IMR-90 (cell line): ENCODE measurements at places on chromosomes 6 and 20.
A peak's percentile ranks its signal among the peaks of the same experiment; 100 is the strongest.

- no peak overlapping the region for H3K4me3 ChIP-seq
- no peaks in the 10 kb centered on the region for H3K27me3 ChIP-seq
- H3K36me3 ChIP-seq, result no peaks in the 10 kb centered on the region
- no peak for DNase-seq
- H3K4me1 ChIP-seq, result no peaks in the 10 kb centered on the region
Measured at GRCh38 chr6:21426841-21427490, 166.6 kb upstream of the SOX4 start.

DNA sequence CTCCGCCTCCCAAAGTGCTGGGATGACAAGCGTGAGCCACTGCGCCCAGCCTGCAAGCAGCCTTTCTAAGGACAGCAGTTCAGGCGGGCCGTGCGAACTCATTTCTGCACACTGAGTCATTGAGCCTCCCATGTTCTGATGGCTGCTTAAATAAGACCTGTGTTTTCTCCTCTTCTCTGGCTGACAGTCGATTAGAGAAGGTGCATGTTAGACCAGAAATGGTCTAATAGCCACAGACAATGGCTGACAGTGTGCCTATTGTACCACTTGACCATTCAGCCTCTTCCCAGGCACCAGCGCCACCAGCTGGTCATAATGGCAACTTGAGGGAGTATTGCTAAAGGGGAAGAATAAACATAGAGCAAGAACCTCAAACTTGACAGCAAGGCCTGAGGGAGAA is 6.2 kb downstream of the CST11 start:
- H3K4me3 ChIP-seq, result no peak overlapping the region
- DNase-seq, result peak; percentile 21
- H3K27ac ChIP-seq, result no peak overlapping the region
- H3K27me3 ChIP-seq, result peaks cover 2% of the 10 kb centered on the region; the same call in 1 of the 2 replicates
- H3K36me3 ChIP-seq, result no peaks in the 10 kb centered on the region

GRCh38 chr6:106517706-106518105 is 111.6 kb downstream of the RTN4IP1 start:
- H3K27me3 ChIP-seq, result no peaks in the 10 kb centered on the region
- no peak overlapping the region for H3K4me3 ChIP-seq
- no peak for DNase-seq
- H3K4me1 ChIP-seq, result peaks cover 9% of the 10 kb centered on the region
- H3K36me3 ChIP-seq, result no peaks in the 10 kb centered on the region

GRCh38 chr20:3755814-3756480 is 11.6 kb downstream of the ADISSP start:
- no peaks in the 10 kb centered on the region for H3K27me3 ChIP-seq
- H3K4me3 ChIP-seq, result no peak overlapping the region
- peaks cover 10% of the 10 kb centered on the region for H3K36me3 ChIP-seq
- H3K27ac ChIP-seq, result no peak overlapping the region

GRCh38 chr6:128239146-128239545 is 281.3 kb downstream of the PTPRK start:
- H3K36me3 ChIP-seq, result peaks cover 6% of the 10 kb centered on the region
- no peak overlapping the region for H3K27ac ChIP-seq
- H3K4me3 ChIP-seq, result no peak overlapping the region
- DNase-seq, result no peak
- peaks cover 3% of the 10 kb centered on the region; the same call in 1 of the 2 replicates for H3K4me1 ChIP-seq

- no peak overlapping the region for H3K27ac ChIP-seq
- no peaks in the 10 kb centered on the region for H3K36me3 ChIP-seq
- H3K4me3 ChIP-seq, result no peak overlapping the region
- DNase-seq, result no peak
- H3K4me1 ChIP-seq, result no peaks in the 10 kb centered on the region
Measured at GRCh38 chr20:20608041-20608440, 104.4 kb downstream of the RALGAPA2 start.

- H3K36me3 ChIP-seq, result peaks cover 23% of the 10 kb centered on the region
- no peaks in the 10 kb centered on the region for H3K27me3 ChIP-seq
- H3K4me1 ChIP-seq, result peaks cover 5% of the 10 kb centered on the region; the same call in 1 of the 2 replicates
- DNase-seq, result peak; percentile 17
Measured at GRCh38 chr6:166540631-166541331, 45.7 kb downstream of the RAMACL start.

DNA sequence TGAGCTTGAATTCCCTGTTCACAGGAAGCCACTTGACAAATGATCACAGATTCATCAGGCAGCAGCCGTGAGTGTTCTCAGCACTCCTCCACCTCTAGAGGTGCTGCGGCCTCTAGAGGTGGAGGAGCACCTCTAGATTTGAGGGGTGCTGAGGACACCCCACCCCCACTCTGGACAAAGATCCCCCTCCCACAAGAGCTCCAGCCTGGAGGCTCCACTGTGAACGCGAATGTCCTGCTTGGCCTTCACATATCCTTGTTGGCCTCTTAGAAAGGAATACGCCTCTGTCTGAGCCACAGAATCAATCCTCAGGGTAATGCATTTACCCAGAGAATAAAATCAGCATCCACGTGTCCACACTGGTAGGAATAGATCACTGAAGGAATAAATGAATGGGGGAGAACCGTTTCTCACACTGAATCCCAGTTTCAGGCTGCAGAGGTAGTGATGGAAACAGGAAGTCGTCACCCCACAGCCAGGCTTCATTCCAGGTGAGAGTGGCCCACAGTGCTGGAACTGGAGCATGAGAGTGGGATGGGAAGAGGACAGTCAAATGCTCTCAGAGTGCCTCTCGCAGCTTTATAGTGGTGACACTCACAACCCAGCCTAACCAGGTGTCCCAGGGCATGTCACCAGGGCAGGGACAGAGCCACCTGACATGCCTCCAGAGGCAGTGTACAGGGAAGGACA is 16.6 kb downstream of the NPEPL1 start:
- peaks cover under 1% of the 10 kb centered on the region for H3K36me3 ChIP-seq
- no peaks in the 10 kb centered on the region for H3K4me1 ChIP-seq
- no peak for DNase-seq
- H3K27me3 ChIP-seq, result no peaks in the 10 kb centered on the region

GRCh38 chr6:93300661-93301060 is 118.7 kb downstream of the EPHA7 start:
- H3K4me3 ChIP-seq, result no peak overlapping the region
- H3K36me3 ChIP-seq, result no peaks in the 10 kb centered on the region
- H3K27me3 ChIP-seq, result no peaks in the 10 kb centered on the region
- DNase-seq, result no peak

DNA sequence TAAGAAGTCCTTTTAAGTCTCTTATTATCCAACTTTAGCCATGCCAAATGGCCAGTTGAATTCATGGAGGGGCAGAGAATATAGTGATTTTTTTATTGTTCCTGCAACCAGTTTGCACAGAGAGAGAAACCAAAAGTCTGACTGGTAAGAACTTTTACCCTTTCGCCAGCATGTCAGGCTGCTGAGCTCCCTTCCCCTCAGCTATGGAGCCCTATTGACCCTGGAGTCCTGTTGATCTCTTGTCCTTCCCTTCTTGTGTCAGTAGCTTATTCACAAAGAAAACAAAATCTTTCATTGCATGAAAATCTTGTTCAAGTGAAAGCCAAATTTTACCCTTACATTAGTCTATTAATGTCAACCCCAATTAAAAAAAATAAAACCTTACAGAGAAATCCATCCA is 1.5 kb upstream of the SLC22A1 start:
- DNase-seq, result no peak
- H3K36me3 ChIP-seq, result no peaks in the 10 kb centered on the region
- no peaks in the 10 kb centered on the region for H3K27me3 ChIP-seq

DNA sequence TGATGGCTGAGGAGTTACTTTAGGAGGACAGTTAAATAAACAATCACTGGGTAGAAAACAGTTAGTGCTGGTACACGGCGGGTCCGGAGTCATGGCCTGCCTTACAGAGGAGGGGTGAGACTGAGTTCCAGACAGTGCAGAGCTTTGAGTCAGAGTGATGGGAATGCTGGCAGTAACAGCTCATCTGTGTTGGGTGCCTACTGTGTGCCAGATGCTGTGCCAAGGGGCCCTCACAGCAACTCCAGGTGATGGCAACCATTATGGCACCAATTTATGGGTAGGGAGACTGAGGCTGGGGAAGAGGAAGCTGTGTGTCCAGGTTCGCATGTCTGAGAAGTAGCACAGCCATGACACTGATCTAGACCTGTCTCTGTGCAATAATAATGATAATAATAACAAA is 132.6 kb downstream of the CEBPB start:
- H3K4me3 ChIP-seq, result no peak overlapping the region
- no peaks in the 10 kb centered on the region for H3K36me3 ChIP-seq
- DNase-seq, result no peak
- no peak overlapping the region for H3K27ac ChIP-seq
- no peaks in the 10 kb centered on the region for H3K27me3 ChIP-seq

DNA sequence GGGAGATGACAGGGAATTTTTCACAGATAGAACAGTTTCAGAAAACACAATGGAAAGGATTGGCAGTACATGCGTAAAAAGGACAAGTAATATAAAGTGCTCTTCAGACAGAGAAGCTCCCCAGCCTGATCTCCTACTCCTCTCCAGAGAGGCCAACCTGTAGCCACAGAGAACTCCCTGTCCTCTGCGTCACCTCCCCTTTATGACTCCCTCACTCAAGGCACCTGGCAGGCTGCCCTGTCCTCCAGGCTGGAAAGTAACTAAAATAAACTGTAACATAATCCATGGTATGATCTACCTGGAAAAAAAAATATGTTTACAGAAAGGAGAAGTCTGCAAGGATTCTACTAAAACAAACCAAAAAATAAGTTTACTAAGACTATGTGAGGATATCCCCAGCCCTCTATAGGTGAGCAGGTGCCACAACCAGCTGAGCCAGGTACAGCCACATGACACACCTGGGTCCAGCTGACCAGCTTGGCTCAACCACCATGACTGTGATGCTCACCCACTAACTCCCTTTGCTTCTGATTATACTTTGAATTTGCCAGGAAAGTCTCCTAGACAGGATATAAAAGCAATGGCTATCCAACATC is 29.2 kb downstream of the MBOAT1 start:
- no peak overlapping the region for H3K27ac ChIP-seq
- no peaks in the 10 kb centered on the region for H3K4me1 ChIP-seq
- DNase-seq, result peak; percentile 18
- no peak overlapping the region for H3K4me3 ChIP-seq
- H3K36me3 ChIP-seq, result no peaks in the 10 kb centered on the region
- H3K27me3 ChIP-seq, result no peaks in the 10 kb centered on the region

DNA sequence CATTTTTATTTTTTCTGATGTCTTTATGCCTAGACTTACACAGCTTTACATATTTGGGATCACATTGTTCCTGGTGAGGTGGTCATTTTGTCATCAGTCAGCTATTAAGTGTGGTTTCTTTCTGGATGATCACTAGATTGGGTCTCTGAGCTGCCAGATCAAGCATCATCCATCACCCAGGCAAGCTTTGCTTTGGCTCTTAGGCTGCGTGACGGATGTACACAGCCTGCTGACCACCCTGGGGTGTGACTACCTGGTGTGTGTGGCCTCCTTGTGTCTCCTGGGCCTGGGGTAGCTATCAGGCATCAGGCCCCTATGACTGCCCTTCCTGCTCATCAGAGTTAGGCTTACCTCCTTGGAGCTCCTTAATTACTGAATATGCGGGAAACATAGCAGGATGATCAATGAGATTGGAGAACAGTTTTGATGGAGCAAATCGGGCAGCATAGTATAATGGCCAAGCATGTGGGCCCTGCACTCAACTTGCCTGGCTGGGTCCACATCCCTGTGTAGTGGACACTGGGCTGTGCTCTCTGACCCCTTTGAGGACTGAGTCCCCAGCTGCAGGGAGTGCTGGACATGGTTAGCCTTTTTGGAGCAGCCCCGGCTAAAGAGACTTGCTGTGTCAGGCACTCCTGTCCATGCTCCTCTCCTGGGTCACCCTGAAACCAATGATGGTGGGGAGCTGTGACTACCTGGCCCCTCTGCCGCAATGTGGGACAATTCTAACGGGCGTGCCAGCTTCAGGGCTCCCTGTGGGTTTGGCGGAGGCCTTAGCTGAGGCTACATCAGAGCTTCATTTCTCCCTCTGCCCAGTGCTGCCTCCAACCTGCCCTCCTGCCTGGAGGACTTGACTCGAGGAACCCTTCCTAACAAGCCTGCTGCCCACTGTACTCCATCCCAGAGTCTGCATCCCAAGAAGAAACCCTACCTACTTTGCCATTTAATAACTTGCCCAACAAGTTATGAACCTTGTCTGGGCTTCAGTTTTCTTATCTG is 8.2 kb downstream of the DAAM2 start:
- H3K36me3 ChIP-seq, result no peaks in the 10 kb centered on the region
- no peak overlapping the region for H3K27ac ChIP-seq
- no peak for DNase-seq
- H3K4me1 ChIP-seq, result peaks cover 12% of the 10 kb centered on the region
